ENCODE measurements at places on chromosomes 1 and 21.

GRCh38 chr1:218679391-218679790 lies 334.3 kb downstream of the TGFB2 start:
- DNase-seq = no peak

- DNase-seq = no peak
Measured at GRCh38 chr1:89815611-89816010, 5.2 kb upstream of the LRRC8D start.

GRCh38 chr1:209249785-209250440 lies 333.6 kb upstream of the CAMK1G start:
- DNase-seq = no peak

GRCh38 chr1:13828454-13829151 lies 128.6 kb downstream of the PRDM2 start:
- no peak for DNase-seq

- no peak for DNase-seq
Measured at GRCh38 chr1:165402517-165403111, 42.3 kb downstream of the RXRG start.

GRCh38 chr1:224872832-224873433 lies 56.5 kb upstream of the DNAH14 start:
- DNase-seq = no peak

DNA sequence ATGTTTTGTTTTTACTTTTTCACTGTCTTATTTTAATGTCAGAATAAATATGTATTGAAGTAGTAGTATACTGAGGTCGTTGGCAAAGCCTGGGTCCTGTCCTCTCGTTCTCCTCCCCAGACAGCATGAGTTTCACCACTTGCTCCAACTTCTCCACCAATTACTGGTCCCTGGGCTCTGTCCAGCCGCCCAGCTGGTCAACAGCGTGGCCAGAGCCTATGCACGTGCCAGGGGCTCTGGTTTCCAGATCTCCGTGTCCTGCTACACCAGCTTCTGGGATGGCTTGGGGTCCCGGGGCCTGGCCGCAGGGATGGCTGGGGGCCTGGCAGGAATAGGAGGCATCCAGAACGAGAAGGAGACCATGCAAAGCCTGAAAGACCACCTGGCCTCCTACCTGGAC lies 19.3 kb downstream of the PTPN14 start:
- no peak for DNase-seq

DNA sequence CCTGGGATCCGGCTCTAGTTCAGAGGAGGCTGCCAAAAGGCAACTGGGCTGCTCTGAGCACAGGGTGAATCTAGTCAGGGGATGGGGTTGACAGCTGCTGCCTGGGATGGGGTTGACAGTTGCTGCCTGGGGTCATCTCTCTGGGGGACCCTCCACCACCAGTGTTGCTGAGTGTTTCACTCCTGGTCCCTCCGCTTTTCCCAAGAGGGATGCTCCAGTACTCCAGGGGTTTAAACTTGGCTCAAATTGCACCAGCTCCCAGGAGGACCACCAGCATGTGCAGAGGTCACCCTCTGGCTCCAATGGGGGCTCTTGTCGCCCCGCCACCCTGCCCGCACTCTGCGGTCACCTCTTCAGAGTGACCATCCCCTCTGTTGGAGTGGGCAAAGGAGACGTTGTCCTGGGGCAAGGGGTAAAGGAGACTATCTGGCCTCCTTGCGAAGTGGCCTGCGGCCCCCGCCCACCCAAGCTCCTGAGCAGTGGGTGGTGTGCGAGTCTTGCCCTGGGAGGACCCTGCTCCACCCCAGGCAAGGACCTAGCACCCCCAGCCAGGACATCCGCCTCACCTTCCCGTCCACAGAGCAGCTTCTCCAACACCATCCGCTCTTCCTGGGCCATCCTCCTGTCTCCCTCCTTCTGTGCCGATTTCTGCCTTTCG lies 52.6 kb downstream of the SIK1 start:
- DNase-seq = no peak

DNA sequence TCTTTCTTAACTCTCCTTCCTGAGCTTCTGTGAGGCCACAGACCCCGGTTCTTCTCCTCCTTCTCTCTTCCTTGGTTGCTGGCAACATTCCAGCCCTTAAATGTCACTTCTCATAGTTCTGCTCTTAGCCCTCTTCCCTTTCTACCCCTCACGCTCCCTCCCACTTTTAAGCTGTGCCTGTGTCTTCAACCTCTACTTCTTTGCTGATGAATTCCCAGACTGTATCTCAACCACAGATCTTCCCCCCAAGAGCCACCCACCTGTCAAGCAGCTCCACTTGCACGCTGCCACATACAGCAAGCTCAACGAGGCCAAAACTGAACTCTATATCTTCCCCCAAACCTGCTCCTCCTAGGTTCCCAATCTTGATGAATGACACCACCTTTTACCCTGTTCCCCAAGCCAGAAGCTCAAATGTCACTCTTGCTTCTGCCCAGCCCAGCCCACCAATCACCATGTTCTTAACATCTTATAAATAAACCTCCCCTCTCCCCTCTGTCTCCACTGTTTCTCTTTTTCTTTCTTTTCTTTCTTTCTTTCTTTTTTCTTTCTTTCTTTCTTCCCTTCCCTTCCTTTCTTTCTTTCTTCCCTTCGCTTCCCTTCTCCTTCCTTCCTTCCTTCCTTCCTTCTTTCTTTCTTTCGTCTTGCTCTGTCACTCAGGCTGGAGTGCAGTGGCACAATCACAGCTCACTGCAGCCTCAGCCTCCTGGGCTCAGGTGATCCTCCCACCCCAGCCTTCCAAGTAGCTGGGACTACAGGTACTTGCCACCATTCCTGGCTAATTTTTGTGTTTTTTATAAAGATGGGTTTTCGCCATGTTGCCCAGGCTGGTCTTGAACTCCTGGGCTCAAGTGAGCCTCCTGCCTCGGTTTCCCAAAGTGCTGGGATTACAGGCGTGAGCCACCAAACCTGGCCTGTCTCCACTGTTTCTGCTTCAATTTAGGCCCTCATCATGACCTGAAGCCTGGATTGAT lies 19.8 kb upstream of the PTP4A2 start:
- DNase-seq = no peak

- DNase-seq = no peak
Measured at GRCh38 chr1:95953015-95953414, 719.0 kb downstream of the RWDD3 start.

- no peak for DNase-seq
Measured at GRCh38 chr1:167483790-167484189, 34.5 kb downstream of the CD247 start.

DNA sequence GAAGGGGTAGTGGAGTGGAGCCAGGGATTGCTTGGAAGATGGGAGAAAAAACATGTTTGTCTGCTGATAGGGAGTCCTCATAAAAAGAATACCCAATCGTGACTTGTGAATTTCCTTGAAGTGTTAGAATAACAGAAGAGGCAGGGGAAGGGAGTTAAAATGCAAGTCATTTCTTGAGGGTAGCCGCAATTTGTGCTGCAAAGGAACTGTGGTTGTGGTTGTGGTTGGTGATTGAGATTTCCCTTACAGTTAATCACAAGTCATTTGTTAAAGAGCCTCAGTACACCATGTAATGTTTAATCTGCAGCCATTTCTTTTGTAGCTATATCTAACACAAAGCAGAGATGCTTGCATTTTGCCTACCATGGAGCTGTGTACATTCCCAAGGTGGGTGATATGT lies 38.5 kb upstream of the EGLN1 start:
- no peak for DNase-seq

- no peak for DNase-seq
Measured at GRCh38 chr1:224168859-224169380, 14.1 kb upstream of the DEGS1 start.

DNA sequence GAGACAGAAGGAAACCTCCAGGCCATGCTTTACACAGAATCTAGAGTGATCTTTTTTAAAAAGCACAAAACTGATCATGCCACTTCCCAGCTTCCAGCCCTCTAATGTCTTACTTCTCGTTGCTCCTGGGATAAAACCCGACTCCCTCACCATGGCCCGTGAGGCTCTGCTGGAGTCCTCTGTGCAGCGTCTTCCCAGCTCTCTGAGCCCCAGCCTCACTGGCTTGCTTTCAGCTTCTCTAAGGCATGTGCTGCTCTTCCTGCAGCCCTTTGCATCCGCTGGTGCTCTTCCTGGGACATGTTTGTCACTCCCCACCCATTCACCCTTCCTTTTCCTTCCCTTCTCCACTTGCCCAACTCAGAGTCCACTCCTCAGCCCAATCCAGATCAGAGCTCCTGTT lies 184.1 kb downstream of the AK5 start:
- DNase-seq = no peak

GRCh38 chr1:119840745-119841144 lies 29.5 kb upstream of the REG4 start:
- DNase-seq = no peak

DNA sequence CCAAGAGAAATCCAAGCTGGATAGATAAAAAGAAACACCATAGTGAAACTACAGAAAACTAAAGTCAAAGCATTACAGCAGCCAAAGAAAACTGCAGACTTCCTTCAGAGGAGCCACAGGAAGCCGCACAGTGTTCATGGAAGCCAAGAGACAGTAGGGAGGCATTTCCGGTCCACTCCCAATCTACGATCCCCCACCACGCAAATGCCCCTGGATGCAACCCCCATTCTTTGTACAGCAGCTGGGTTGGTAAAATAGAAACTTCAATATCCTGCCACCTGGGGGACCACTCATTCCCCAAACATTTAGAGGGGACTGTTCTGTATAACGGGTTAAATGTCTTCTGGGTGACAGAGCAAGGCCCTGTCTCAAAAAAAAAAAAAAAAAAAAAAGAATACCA lies 43.9 kb upstream of the TSPEAR start:
- no peak for DNase-seq

GRCh38 chr1:98103617-98104285 lies 182.9 kb upstream of the DPYD start:
- DNase-seq = no peak

DNA sequence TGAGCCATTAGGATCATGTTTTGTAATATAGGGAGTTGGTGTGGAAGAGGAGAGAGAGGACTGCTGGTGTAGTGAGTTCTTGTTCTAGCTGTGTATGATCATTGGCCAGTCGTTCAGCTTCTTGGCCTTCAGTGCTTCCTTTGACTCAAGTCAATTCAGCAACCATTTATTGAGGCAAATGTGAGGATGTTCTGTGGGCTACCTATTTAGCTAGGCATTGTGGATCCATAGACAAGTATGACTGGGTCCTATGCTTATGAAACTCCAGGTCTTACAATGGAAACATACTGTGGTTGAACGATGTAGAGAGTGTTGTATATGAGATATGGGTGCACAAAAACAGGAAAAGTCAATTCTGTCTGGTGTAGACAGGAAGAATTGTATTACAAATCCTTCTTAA lies 41.7 kb downstream of the NFIA start:
- peak; percentile 80 for DNase-seq

DNA sequence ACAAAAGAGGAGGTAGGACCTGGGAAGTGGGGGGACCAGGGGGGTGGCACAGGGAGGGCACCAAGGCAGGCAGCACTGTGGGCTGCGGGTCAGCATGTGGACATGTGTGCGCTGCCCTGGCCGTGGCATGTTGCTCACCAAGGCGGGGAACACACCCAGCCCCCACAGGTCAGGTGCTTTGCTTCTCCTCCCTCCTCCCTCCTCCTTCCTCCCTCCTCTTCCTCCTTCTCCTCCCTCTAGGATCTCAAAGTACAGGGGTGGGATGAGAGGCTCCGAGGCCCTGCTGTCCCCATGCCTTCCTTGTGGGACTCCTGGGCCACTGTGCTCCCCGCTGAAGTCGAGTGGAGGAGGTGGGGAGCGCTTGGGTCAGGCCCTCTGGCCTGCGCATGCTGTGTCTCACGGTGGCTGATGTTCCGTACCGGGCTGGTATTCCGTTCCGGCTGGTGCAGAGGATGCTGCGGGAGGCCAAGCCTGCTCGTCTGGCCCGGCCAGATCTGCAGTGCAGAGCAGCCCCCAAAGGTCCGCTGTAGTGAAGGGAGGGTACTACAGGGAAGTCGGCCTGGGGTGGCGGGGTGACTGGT lies 26.6 kb downstream of the SPSB1 start:
- no peak for DNase-seq

DNA sequence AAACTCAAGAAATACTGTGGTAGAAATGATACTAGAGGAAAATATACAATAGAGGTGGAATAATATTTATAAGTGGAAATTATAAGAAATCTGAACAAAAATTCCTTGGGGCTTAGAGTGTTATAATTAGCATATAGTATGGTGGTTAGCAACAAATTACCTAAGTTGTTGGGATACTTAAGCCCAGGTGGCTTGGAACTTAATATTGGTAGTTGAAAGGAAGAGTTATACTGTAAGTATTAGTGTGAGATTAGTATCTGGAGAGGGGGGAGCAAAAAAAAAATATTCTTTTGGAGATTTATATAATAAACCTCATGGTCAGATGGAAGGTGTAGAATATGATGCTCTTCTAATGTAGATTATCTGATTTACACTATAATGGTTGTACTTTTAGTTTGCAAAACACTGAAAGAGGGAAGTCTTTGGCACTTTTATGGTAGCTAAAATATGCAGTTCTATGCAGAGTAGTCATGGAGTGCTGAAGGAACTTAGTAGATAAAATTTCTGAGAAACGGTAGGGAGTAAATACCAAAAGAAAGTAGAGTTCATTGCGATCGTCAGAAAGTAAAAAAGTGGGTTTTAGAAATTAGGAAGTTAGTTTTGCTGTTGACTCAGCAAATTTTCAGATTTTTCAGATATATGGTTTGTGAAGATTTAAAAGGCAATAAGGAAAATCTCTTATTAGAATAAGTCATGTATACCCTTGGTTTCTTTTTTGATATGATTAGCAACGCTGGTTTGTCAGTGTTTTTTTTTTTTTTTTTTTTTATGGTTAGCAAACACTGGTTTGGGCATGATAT lies 45.7 kb downstream of the MTF2 start:
- DNase-seq = no peak

DNA sequence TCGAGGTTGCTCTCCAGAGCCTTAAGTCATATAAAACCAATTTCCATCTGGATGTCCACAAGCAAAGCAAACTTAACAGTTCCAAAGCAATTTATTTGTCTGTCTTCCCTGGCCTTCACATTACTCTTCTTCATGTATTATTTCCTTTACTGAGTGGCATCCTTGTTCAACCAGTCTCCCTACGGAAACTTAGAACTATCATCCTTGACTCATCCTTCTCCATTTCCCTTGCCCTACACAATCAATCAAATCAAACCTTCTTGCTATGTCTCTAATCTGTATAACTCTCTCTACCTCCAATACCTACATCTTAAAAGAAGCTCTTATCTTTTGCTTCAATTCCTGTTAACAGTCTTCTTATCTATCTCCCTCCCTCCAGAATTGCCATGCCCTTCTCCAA lies 25.4 kb downstream of the EGLN1 start:
- no peak for DNase-seq

DNA sequence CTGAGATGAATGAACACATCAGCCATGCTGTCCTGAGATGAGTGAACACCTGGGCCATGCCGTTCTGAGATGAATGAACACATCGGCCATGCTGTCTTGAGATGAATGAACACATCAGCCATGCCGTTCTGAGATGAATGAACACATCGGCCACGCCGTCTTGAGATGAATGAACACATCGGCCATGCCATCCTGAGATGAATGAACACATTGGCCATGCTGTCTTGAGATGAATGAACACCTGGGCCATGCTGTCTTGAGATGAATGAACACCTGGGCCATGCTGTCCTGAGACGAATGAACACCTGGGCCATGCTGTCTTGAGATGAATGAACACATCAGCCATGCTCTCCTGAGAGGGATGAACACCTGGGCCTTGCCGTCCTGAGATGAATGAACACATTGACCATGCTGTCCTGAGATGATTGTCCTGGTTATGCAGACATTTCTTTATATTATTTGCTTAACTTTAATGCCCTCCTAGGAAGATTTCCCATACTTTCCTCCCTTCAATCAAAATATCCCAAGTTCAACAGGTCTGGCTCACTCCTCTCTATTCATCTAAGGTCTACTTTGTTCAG lies 48.6 kb upstream of the COL6A1 start:
- DNase-seq = no peak

GRCh38 chr1:157596384-157596783 lies 1.5 kb downstream of the FCRL4 start:
- no peak for DNase-seq
